Activated T-helper 1 cell treated with anti-CD3 and anti-CD28 coated beads, Interleukin-2, amount 50 U/mL, for 16 hours (primary cell): ENCODE measurements at places on chromosomes 13 and 19.

- no peak for DNase-seq
Measured at GRCh38 chr13:62544928-62545327, 1129.3 kb upstream of the PCDH20 start.

- DNase-seq = no peak
Measured at GRCh38 chr19:10872546-10873107, 1.3 kb downstream of the CARM1 start.

GRCh38 chr19:6010107-6010506 lies 32.2 kb upstream of the RANBP3 start:
- no peak for DNase-seq

DNA sequence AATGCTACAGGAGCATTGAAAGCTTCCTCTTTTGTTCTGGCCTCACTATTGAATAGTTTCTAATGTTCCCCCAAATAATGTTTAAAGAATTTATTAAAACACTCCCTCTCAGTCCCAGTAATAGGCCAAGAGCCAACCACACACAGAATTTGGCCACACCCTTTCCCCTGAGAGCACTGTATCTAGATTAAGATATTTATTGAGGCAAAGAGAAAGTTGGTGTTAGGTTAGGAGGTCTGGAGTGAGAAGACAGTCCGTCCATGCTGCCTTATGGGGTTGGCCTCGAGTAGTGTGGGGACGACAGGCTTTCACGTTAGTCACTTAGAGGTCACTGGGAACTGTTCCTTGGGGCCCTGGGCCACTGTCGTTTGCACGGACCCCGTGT lies 122.9 kb upstream of the RNF113B start:
- DNase-seq = no peak

DNA sequence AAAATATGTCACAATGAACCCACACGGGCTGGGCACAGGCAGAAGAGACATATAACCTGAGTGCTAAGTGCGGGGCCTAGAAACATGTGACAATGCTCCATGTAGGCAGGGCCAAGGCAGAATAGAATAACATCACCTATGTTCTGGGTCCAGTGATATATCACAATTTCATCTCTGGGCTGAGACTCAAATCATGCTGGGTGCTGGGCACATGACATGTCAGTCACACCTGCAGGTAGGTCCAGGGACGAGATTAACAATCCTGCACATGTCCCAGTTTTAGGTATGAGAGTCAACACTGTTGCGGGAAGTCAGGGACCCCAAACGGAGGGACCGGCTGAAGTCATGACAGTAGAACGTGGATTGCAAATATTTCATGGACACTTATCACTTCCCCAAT lies 50.3 kb downstream of the ZNF99 start:
- DNase-seq = no peak
